Dermis microvascular lymphatic vessel endothelial cell (primary cell): ENCODE measurements at places on chromosomes 7 and 10.

- DNase-seq: peak; percentile 21
Measured at GRCh38 chr7:32347244-32347828, 142.8 kb downstream of the LSM5 start.

GRCh38 chr7:78197447-78197846 lies 398.9 kb downstream of the PHTF2 start:
- no peak for DNase-seq

- DNase-seq: no peak
Measured at GRCh38 chr7:83267141-83267631, 104.5 kb upstream of the PCLO start.

DNA sequence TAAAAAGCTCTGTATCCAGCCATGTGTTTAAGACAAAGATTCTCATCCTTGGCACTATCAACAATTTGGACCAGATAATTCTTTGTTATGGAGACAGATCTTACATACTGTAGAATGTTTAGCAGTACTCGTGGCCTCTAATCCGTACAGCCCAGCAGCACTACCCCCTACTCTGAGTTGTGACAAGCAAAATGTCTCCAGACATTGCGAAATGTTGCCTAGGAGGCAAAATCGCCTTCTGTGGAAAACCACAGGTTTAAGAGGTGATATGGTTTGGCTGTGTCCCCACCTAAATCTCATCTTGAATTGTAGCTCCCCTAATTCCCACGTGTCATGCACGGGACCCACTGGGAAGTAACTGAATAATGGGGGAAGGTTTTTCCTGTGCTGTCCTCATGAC lies 186.7 kb downstream of the CHCHD3 start:
- DNase-seq: no peak

DNA sequence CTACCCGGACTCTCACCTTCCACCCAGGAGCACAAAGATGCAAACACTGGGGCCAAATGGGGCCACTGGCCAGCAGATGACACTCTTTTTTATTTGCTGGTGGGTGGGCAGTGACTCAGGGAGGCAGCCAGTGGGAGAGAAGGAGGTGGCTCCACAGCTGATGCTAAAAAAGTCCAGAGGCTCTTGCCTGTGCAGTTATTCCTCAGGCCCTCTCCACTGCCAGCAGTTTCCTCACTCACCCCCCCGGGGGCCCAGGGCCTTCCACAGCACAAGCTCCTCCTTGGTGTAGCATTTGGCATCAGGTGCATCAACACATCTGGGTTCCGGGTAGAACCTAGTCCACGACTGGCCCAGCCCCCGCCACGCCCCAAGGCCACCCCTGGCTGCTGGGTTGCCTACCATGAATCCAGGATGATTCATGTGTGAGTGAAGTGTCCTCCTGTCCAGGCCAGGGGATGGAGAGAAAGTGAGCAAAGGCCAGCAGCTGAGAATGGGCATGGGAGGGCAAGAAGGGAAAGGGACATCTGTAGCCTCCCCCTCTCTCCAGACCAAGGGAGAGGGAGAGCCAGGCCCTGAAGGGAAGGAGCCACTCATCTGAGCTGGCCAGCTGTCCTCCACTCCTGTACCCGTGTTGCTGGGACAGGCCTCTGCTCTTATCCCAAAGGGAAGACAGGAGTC lies 1.7 kb upstream of the KCNH2 start:
- DNase-seq: no peak

- no peak for DNase-seq
Measured at GRCh38 chr10:33376976-33377657, 42.6 kb upstream of the NRP1 start.
